ENCODE measurements at places on chromosomes 5 and 9. TPM values are rescaled to one million over a fixed set of nuclear protein-coding genes. Genes with fewer than 3 reads are reported as not detected.

INSL6 gene
- total RNA-seq, result not detected

DND1 gene
- total RNA-seq, result 1.0 TPM

PLAC8L1 gene
- not detected for total RNA-seq

C9orf153 gene
- total RNA-seq, result not detected
